GM23248 (cell line): ENCODE measurements at places on chromosomes 6 and 20. TPM values are rescaled to one million over a fixed set of nuclear protein-coding genes. Genes with fewer than 3 reads are reported as not detected.

DNA sequence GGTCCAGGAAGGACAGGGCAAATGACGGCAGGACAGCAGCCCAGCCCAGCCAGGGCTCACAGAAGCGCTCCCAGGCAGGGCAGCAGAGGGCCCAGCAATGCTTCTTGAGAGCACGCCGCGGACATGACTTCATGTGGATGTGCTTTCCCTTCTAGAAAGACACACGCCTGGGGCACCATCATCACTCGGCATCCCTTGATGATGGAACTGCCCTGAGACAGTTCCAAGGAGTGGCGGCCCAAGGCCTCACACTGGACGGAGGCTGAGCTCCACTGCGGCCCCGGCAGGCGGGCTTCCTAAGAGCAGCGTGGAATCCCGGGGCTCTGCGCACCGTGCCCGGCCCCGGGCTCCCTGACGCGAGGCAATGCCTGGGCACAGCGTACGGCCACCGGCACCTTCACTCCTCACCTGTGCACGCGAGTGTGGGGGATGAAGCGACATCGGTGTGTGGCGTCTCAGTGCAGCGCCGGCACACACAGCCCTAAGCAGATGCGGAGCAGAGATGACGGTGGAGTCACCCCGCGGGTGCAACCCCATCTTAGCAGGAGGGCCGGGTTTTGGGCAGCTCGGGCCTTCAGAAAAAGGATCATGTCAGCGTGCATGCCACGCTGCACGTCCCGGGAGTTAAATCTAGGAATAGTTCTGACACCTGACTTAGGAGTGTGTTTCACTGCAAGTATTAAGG is 86.6 kb downstream of the THBS2 start:
- no peak for DNase-seq

DNA sequence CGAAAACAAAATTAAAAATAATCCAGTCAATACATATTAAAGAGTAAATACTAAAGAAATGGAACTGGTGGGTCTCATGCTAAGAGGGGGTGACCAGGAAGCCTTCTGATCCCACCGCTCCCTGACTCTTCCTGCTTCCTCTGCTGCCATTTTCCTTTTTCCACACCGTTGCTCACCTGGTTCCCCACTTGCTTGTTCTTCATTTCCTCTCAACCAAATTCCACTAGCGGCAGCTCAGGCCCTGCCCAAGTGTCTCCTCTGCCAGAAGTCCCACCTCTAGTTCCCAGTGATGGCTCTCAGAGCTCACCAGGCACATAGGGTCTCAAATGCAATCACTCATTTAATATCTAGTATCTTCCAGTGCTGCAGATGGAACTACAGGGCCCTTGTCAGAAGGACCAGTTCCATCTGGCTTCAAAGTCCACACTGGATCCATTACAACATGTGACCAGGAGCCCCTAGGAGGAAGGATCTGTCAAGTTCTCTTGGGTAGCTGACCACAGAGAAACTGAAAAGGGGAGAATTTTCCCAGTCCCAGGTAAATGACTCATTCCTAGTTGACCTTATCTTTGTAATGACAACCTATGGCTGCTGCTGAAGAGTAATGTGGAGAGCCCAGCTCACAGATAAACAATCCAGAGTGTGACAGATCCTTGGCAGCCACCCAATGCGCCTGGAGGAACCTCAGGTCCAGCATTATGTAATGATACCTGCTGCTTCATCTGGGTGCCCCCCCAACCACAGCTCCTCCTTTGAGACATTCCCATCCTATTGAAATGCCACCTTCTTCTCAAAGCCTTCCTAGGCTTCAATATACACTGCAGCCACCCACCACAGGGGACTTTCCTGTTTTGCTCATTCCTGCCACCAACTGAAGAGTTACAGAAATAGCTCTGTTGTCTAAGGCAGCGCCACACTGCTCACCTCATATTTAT is 38.2 kb downstream of the ELMO2 start:
- DNase-seq: no peak

- peak; percentile 24 for DNase-seq
These were observed 94.5 kb downstream of the SSR1 start for GRCh38 chr6:7218406-7218988.

GRCh38 chr6:12716298-12716916 is at the start of gene PHACTR1:
PHACTR1 (plus strand) TSS chr6:12716767.
- no peak for DNase-seq

DNA sequence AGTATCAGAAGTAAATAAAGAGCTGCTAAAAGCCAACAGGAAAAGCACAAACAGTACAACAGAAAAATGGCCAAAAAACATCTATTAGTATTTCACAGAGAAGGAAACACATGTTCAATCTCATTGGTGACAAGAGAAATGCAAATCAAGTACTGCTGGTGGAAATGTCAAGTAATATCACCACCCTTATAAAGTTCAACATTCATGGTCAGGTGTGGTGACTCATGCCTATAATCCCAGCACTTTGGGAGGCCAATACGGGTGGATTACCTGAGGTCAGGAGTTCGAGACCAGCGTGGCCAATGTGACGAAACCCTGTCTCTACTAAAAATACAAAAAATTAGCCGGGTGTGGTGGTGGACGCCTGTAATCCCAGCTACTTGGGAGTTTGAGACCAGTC is 42.8 kb downstream of the ESF1 start:
- no peak for DNase-seq

GRCh38 chr20:41360831-41361756 is 5.5 kb downstream of the EMILIN3 start:
- no peak for DNase-seq

- DNase-seq: peak; percentile 88
These were observed 698 bp upstream of the LRP11 start for GRCh38 chr6:149864578-149865535.

- DNase-seq: no peak
These were observed 106.3 kb downstream of the SLC23A2 start for GRCh38 chr20:4894981-4895381.

DNA sequence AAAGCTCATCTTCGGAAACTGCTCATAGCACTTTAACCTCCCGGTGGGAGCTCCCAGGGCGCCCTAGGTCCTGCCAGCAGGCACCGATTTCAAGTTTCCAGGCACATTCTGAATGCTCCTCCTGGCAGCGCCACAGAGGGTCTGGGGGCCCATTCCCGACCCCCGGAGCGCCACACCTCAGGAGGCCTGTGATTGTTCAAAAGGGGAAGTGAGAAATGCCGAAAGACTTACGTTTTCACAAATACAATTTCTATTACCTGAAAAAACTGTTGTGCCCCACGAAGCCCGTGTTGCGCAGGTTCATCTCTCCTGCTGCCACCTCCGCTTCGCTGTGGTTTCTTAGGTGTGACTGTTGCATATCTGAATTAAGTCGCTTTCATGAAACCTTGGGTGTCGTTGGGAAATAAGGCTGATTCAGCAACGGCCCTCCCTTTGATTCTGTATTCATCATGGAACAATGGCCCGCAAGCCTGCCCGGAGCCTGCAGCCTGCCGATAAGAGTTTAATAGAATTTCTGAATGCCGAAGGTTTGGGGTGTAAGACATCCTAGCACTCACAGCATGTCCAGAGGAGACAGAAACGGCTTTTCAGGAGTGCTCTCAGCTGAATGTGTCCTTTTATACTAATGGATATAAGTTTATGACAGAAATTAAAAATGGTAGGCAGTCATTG is 1.9 kb upstream of the MYT1 start:
- DNase-seq: no peak

GRCh38 chr6:20160541-20161283 is 51.6 kb downstream of the MBOAT1 start:
- no peak for DNase-seq

DNA sequence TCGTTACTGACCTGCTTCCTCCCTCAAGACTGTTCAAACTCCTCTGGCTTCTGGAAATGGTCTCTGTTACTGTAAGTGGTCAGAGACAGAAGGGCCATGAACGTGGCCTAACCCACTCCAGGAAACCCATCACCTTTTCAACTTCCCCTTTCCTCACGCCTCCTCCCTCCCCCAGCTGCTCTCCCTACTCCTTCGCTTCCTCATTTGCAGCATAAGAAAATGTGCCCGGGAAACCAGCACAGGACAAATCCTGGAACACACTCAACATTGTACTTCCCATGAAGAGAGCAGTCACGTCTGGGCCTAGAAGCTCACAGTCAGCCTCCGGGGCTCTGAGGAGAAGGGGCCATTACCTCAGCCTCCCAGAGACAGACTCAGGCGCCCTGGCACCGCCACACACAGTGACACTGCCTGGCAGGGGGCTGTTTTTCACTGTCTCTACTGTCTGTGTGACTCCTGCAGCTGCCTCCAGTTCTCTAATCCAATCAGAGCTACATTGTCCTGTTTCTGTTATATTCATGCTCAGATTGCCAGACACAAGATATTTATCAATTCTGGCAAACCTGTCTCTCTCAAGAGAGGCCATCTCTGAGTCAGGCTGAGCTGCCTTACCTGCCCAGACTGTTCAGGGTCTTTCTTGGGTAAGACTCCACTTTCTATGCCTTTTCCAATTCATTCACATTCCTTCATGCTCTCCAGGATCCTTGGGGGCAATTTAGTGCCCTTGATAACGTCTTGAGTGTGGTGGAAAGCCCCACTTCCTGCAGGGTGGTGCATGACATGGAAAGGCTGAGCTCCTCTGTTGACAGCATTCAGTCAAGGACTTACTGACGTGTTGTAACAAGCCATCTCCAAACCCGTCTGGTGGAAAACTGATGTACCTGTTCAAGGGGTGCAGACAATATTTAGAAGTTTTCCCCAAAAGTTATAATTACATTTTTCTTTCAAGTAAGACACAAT is 242.2 kb downstream of the HIVEP2 start:
- DNase-seq: no peak

DNA sequence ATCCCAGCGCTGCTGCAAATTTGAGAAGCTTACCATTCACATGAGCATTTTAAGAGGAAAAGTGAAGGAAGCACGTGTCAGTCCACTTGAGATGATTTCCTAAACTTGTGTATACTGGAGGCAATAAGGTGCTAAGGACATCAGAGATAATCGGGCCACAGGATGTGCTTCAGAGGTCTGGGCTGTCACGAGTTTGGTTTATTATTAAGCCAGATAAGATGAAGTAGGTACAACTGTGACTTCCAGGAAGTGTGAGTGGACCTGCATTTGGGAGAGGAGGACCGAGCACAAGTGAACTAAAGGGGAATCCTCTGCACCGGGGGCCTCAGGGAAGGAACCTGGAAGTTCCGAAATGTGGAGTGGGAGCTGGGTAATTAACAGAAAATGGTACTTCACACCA is 1.4 kb downstream of the SAMD5 start:
- no peak for DNase-seq

DNA sequence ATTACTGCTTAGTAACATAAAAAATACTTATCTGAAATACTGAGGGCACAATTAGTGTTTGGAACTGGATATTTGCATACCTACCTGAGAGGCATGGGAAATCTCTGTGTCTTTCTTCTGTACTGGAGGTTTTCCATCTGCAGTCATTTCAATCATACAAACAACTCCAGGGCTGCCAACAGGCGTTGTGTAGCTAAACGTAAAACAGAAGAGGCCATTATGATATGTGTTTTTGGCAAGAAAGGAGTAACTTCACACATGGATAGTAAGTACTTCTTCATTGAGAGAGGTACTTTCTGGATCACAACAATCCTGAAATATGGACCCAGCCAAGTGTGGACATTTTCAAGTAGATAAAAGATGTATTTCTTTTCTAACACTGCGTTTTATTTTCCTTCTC is 363.4 kb downstream of the PHF3 start:
- DNase-seq: no peak

- peak; percentile 78 for DNase-seq
These were observed 89.2 kb downstream of the TXNDC5 start for GRCh38 chr6:7821426-7821825.

DNA sequence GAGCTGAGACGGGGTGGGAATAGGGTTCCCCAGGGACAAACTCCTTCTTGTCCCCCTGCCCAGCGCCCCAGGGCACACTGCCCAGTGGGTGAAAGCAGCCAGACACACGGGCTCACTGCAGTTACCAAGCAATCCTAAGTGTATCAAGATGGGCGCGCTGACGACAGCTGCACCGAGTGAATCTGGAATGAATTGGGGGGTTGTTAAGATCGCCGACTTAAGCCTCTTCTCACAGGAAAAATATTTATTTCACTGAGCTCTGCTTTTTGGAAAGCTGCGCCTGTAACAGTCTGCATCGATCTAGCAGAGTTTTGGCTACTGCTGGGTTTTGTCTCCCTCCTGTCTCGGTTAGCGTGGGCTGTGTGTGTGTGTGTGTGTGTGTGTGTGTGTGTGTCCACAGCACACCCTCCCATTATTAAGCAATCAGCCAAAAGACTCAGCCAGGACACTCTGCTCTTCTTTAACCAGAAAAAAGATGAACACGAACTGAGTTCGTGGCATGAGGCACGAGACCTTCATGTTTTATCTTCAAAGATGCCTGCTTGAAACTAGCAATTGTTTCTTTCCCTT is 35.9 kb downstream of the RIPOR3 start:
- peak; percentile 92 for DNase-seq

DNA sequence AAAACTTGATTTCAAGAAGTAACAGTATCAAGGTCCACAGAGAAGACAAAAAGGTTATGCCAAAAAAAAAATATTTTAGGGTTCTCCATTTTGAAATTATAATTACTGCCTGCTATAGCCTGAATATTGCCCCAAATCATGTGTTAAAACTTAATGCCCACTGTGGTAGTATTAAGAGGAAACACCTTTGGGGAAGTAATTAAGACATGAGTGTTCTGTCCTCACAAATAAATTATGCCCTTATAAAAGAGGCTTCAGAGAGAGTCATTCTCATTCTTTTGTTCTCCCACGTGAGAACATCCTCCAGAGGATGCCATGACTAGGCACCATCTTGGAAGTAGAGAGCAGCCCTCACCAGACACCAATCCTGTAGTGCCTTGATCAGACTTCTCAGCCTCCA is 66.2 kb downstream of the GMDS start:
- DNase-seq: no peak

- DNase-seq: no peak
These were observed 224.9 kb upstream of the QKI start for GRCh38 chr6:163189609-163190008.

GRCh38 chr6:159979136-159979874 is 10.4 kb downstream of the IGF2R start:
- peak; percentile 78 for DNase-seq

The CGA gene
- 6.1 and 6.3 TPM in 2 replicates for total RNA-seq

The SYCP2L gene
- not detected in 2 replicates for total RNA-seq

The DDO gene
- total RNA-seq: not detected in 2 replicates

The MCHR2 gene
- not detected in 2 replicates for total RNA-seq

The OR2H2 gene
- not detected in 2 replicates for total RNA-seq

The PRSS16 gene
- 0.86 TPM in 1 of 2 replicates, not detected in the other for total RNA-seq

The ORC3 gene
- 34.7 and 35.3 TPM in 2 replicates for total RNA-seq

The CAPN11 gene
- under 0.01 TPM in 1 of 2 replicates, not detected in the other for total RNA-seq

The PIGT gene
- total RNA-seq: 108 and 138 TPM in 2 replicates

The FAM83C gene
- total RNA-seq: not detected in 2 replicates

The DPPA5 gene
- not detected in 2 replicates for total RNA-seq
